ENCODE measurements at places on chromosomes 1 and 21.

DNA sequence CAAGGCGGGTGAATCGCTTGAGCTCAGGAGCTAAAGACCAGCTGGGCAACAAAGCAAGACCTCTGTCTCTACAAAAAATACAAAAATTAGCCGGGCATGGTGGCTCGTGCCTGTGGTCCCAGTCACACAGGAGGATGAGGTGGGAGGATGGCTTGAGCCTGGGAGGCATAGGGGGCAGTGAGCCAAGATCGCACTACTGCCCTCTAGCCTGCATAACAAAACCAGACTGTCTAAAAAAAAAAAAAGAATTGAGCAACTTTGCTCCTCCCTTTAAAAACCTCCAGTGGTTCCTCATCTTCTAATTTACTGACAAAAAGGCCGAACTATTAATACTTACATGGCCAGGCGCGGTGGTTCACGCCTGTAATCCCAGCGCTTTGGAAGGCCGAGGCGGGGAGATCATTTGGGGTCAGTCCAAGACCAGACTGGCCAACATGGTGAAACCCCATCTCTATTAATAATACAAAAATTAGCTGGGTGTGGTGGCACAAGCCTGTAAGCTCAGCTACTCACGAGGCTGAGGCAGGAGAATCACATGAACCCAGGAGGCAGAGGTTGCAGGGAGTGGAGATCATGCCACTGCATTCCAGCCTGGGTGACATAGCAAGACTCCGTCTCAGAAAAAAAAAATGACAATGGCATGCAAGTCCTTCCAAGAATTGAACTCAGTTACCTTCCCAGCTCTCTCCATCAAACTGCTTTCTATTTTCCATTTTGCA, 4.4 kb downstream of the ACBD3 start:
- DNase-seq = peak; percentile 52

GRCh38 chr1:218852527-218852926, 321.2 kb upstream of the LYPLAL1 start:
- DNase-seq = no peak

- no peak for DNase-seq
Observed at GRCh38 chr21:17989780-17990179, 170.6 kb upstream of the C21orf91 start.

DNA sequence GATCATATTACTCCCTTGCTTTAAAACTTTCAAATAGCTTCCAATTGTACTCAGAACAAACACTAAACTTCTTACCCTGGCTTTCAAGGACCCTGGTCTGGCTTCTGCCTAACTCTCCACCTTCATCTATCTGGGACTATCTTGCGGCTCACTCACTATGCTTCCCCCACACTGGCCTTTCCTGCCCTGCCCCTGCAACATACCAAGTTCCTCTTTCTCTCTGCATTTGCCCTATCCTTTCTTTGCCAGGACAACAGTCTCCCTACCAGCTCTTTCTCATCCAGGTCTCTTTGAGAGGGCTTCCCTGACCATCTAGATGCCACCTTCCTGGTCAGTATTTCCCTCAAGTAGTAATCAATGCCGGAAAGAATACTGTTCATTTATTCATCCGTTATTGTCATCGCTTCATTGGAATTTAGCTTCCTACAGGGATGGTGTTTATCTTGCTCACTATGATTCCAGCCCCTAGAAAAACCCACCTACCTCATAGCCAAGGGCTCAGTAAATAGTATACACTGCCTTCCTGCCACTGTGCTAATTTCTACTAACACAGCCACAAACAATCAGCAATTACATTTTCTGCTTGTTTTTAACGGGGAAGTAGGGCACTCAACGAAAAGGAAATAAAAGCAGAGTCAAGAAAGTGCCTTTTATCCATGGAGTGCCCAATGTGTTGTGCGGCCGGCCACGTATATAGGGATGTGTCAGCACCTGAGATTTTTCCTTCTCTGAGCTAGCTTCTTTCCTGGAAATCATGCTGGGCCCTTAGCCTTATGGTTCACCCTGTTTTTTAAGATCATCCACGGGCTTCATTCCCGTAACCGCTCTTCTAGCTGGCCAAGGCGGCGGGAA, 521 bp upstream of the CDC7 start:
- no peak for DNase-seq

Data from COLO829 (cell line).